Stimulated activated CD4-positive, alpha-beta T cell treated with anti-CD3 and anti-CD28 coated beads, Interleukin-15, amount 100 ng/mL, for 24 hours (primary cell): ENCODE measurements at places on chromosomes 5 and 9.

GRCh38 chr9:4126184-4126865, 173.5 kb downstream of the GLIS3 start:
- DNase-seq, result no peak

GRCh38 chr5:149128023-149128875, 13.0 kb upstream of the ABLIM3 start:
- peak; percentile 35 for DNase-seq

GRCh38 chr5:132002757-132003156, 8.7 kb downstream of the ACSL6 start:
- DNase-seq, result no peak

GRCh38 chr5:65867542-65868195, 58.7 kb upstream of the ERBIN start:
- DNase-seq, result no peak

DNA sequence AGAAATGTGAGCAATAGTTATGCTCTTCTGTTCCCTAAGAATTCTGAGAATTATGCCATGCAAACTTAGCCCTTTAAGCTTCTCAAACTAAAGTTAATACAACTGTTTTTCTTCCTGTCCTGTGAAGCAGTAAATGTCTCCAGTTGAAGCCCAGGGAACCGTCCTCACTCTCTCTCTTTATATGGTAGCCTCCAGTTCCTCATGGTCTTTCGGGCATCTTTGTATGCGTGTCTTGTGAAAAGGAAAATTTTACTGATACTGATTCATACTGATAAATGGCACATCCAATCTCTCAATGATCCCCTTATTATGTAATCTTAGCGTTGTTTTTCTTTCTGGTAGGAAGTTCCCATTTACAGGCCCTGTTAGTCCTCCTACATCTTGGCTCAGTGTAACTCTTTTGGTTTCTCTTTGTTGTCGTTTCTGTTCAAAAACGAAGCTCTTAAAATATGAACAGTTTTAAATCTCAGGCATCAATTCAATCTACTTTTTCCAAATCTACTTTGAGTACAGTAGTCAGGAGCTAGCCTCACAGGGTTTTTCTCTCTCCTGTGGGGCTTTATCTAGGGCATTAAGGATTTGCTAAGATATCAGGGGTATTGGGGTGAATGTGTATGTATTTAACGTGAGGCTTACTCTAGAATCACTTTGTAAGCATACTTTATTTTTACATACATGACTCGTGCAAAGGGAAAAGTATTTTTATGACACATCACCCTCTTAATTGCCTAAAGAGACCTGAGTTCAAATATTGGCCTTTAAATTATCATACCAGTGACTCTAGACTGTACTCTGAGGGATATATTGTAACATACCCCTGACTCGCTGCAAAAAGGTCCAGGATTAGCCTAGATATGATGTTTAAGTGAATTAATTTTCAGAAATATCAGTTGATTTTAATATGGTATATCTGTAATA, 258.0 kb downstream of the NR3C1 start:
- DNase-seq, result no peak

DNA sequence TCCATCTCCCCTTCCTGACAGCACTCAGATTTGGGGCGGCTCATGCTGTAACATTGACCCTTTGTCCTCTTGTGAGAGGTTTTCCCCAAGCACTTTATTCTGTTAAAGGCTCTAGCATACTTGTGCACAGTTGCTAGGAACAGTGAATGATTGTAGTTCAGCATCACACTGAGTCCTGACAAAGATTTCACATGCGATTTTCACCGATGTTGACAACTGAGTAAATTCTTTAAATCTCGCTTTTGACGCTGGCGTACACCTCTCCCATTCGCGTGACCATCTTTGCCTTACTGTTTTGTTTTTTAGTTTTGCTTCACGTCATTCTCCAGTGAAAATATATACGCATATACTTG, 780 bp downstream of the CDC37L1 start:
- no peak for DNase-seq

DNA sequence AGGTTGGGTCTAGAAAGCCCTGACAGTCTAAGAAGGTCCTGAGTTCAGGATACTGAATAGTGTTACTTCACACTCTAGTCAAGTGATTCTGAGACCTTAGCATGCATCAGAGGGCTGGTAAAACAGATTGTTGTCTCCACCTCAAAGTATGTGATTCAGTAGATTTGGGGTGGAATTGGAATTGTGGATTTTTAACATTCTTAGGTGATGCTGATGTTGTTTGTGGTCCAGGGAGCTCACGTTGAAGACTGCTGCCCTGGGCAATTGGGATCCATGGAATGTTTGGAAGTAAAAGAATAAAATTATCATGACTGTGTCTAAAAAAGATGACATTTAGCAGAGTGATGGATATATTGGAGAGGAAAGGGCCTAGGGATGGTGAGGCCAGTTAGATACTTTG, 75.6 kb downstream of the VCAN start:
- DNase-seq, result no peak

- DNase-seq, result peak; percentile 25
Observed at GRCh38 chr9:109972026-109972882, 192.3 kb downstream of the PALM2AKAP2 start.

- no peak for DNase-seq
Observed at GRCh38 chr5:145449794-145450193, 385.3 kb downstream of the PRELID2 start.

DNA sequence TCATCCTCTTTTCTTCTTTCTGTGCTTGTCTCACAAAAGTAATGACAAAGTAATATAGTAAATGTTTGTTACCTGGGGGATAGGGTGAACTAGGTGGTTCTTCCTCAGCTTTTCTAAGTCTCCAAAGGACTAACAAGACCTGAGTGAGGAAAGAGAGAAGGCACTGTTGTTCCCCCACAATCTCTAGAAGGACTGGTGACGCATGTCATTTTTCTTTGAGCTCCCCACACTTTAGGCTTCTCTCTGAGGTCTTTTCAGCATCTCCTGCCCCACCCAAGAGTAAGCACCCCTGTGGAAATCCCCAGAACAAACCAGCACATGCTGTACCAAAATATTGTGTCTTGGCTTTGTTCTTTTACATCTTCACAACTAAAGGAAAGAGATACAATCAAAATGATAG, 2.4 kb upstream of the IL7R start:
- peak; percentile 66 for DNase-seq

- DNase-seq, result no peak
Observed at GRCh38 chr9:95857124-95857523, 18.4 kb upstream of the ERCC6L2 start.

GRCh38 chr9:78856144-78856543, 559.2 kb downstream of the PSAT1 start:
- DNase-seq, result no peak

DNA sequence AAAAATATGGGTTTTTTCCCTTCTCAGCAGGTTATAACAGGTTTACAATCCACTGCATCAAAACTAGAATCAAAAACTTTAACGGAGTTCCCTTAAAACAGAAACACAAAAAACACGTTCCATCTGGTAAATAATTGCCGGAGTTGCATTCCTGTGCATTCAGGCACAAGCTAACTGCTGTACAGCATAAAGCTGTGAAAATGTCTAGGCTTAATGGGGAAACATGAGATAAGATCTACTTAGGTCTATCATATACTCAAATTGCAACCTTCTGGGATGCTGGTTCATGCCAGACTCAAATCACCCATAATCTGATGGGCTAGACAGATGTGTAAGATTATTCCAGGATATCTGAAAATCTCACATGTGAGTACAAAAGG, 265.3 kb downstream of the DOCK8 start:
- DNase-seq, result no peak

GRCh38 chr5:76084496-76085242, 1.5 kb downstream of the SV2C start:
- peak; percentile 30 for DNase-seq

GRCh38 chr5:146646441-146646840, 130.5 kb upstream of the GPR151 start:
- no peak for DNase-seq

DNA sequence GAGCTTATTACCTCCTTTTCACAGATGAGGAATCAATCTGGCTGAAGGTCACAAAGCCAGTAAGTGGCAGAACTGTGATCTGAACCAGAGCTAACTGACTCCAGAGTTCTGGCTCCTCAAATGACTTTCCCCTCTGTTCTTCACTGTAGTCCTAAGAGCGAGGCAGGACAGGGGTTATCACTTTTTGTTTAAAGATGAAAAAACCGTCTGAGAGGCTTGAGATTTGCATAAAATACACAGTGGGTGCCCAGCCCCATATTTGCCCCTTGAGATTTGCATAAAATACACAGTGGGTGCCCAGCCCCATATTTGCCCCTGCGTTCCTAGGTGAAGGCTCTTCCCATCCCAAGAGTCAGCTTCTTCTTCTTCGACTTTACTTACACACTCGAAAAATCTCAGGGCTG, 667 bp downstream of the FBXO10 start:
- DNase-seq, result no peak

DNA sequence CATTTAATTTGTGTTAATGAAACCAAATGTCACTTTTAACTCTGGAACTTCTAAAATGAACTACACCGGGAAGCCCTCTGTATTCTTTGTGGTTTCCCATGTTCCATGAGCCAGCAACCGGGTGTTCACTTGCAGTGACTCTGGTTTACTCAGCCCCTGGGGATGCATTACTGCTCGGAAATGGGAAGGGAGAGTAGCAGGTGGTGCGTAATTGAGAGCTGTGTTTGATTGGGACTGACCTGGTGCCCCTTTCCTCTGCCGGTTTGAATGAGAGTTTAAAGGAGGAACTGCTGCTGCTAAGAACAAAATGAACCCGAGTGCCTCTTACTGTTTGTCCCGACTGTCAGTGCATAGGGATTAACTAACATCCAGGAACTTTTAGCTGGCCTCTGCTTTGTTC, 100.1 kb upstream of the DHFR start:
- peak; percentile 72 for DNase-seq

- DNase-seq, result no peak
Observed at GRCh38 chr5:148492351-148492750, 108.6 kb downstream of the FBXO38 start.

DNA sequence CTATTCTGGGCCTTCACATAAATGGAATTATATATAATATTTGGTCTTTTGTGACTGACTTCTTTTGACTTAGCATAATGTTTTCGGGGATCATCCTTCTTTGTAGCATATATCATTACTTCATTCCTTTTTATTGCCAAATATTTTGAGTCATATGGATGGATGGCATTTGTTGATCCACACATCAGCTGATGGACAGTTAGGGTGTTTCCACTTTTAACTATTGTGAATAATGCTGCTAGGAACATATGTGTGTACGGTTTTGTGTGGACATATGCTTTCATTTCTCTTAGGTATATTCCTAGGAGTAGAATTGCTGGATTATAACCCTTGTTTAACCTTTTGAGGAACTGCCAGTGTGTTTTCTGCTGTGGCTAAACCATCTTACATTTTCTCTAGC, 249.6 kb downstream of the FANCC start:
- DNase-seq, result no peak

GRCh38 chr9:71929223-71929622, 17.8 kb downstream of the C9orf85 start:
- no peak for DNase-seq

DNA sequence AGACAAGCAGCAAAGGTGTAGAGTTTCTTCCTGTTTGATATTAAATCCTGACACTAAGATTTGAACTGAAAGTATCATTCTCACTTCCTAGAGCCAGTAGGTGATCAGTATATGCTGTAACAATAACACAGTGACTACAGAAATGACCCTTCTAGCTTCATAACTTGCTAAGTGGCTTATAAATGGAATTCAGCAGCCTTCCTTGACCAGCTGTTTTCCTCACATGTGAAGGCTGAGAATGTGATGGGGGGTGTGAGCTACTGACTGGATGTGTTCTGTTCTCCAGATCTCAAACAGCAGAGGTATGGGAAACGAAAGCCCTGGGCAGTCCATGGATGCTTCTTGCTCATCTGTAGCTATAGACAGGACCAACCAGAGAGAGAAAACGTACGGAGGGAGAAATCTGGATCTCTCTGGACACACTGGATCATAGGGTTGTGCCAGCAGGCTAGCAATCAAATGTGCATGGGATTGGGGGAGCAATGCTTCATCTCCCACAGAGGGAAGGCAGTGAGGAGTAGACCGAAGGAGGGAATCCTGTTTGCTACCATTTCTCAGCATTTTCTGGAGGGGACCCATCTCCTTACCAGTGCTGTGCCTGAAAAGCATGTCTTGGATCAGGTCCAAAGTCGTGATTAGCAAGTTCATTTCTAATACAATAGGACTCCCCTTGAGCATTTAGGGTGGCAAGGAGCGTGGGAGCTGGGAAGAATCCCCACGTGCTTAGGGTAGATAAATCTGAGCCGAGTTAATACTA, 39.4 kb downstream of the TNFAIP8 start:
- no peak for DNase-seq

- peak; percentile 41 for DNase-seq
Observed at GRCh38 chr9:34636791-34637355, 714 bp downstream of the SIGMAR1 start.

DNA sequence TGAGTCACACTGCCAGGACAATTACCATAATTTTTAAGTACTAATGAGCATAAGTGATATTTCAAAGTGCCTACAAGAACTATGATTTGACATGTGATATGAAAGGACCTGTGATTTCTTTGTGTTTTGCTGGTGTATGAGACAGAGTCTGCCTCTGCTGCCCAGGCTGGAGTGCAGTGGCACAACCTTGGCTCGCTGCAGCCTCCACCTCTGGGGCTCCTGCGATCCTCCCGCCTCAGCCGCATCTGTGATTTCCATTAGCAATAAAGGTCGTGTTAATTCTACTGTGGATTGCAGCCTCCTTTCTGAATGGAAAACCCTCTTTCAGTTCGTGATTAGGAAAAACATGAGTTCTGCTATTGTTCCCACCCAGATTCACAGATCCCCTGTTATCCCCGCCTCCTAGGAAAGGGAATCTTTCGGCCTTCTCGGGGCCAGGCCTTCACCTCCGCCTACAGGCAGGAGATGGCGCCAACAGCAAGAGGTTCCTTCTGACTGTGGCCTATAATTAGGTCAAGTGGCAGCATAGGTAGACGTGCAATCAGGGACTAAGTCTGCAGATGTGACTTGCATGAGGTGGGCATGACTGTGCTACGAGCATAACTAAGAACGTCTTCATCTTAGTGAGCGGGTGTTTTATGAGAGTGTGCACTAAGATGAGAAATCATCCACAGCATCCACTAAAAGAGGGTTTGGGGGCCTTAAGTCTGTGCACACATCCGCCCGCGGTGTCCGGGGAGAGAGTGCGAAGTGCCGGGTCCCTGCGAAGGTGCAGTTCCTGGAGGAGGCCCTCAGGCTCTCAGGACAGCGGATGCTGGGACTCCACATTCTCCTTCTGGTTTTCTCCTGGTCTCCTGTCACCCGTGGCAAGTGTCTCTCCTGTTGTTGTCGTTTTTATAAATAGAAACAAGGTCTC, 23.1 kb downstream of the TRIM7 start:
- DNase-seq, result peak; percentile 61

DNA sequence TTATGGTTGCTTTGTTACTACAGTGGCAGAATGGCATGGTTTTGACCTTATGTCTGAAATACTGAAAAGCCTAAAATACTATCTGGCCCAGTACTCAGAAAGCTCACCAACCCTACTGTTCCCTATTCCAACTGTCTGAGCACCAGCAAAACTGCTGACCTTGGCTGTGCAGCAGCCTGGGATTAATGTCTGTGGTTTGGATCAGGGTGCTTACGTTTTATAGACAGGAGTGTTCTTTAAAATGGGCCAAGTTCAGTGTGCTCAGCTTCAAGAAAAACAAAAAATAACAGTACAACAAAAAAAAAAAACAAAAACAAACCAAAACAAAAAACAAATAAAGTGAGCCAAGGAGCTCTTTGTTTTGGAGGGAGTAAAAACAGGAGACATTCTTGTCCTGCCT, 36.4 kb downstream of the SLC28A3 start:
- DNase-seq, result no peak

- no peak for DNase-seq
Observed at GRCh38 chr9:135617991-135618411, 21.3 kb downstream of the GLT6D1 start.

GRCh38 chr9:94802793-94803192, 76.3 kb downstream of the AOPEP start:
- DNase-seq, result peak; percentile 42
